ENCODE measurements at places on chromosomes 7 and 10. TPM values are rescaled to one million over a fixed set of nuclear protein-coding genes. Genes with fewer than 3 reads are reported as not detected.

Gene LIPK
- not detected for total RNA-seq

GRCh38 chr7:149552799-149553198 is 55.2 kb upstream of the ZNF746 start:
- no peak for DNase-seq

DNA sequence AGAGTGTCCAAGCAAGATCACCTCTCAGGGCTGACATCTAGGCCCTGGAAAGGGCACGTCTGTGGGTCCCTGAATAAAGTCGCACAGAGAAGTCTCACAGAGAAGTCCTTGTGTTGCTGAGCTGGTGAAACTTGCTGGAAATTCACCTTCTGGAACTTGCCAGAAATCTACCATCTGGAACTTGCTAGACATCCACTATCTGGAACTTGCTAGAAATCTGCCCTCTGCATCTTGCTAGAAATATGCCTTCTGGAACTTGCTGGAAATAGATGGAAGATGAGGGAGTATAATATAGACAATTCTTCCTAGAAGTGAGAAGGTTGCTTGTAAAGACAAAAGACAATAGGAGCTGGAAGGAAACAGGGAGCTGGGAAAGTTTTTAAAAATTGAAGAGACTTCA is 5.4 kb upstream of the TAX1BP1 start:
- no peak for DNase-seq

- DNase-seq = peak; percentile 43
Measured at GRCh38 chr7:21543528-21544302, 876 bp downstream of the DNAH11 start.

DNA sequence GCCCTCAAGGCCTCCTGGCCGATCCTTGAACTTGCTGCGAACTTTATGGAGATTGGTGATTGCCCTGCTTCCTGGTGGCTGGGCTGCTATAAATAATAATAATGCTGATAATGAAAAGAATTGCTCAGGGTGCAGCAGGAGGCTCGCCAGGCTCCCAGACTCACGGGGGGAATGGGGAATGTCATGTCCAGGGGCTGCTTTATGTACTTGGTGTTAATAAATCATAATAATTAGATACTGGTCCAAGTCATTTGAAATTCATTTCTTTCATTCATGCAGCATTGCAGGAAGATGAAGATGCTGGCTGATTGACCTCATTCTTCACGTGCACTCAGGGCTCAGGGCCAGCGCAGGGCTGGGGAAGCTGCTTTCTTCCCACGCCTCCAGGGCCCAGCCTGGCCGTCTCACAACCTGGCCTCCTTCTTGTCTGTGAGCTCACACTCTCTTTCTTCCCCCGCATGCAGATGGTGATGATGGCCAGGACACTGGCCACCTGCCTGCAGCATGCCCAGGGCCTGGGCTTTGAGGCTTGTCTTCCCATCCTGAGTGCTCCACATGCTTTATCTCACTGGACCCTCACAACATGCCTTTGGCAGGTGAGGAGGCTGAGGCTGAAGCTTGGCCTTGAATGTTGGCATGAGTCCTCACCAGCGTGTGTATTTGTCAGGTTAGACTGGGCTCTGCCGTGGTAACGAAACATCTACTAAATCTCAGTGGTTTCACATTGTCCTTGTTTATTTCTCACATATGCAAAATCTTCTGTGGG is 138.4 kb upstream of the TNS3 start:
- DNase-seq = peak; percentile 32

DNA sequence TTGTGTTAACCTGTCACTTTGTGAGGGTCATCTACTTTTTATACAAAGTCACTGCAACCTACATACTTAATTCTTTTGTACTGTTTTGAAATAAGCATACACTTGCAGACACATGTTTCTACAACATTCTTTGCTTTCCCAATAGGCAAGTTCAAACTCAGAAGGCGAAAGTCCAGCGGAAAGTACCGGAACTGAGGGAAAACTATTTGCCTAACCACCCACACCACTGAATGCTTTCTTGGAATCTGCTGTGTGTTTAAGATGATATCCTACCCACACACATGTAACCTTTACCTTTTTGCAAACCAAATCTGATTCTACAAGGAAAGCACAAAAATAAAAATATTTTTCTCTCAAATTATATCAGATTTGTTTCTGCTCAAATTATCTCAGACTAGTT is 139.4 kb upstream of the AGR3 start:
- DNase-seq = no peak

Gene FAM25C
- total RNA-seq = not detected

- no peak for DNase-seq
Measured at GRCh38 chr7:102287981-102288278, 1.3 kb downstream of the SH2B2 start.

DNA sequence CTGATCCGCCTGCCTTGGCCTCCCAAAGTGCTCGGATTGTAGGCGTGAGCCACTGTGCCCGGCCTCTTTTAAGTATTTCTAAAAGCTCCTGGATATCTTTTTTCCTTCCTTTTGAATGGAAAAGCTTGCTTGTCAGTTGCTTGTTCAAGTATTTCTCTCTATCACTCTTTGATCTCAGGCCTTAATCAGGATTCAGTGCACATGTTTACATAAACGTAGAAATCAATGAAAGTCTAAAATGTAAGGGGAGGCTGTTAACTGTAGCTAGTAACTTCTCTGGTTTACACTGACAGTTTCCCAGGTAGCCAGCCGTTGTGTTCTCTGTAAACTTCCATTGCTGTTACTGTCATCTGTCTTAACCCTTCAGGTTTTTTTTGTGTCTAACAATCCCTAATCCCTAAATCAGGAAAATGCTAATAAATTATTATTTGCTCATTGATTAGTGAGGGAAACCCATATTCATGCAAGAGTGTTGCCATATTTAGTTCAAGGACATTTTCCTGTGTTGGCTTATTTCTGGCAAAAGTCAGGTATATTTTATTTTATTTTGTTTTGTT is 1.5 kb upstream of the PRPF18 start:
- no peak for DNase-seq

- peak; percentile 53 for DNase-seq
Measured at GRCh38 chr10:61835069-61835945, 66.2 kb upstream of the ARID5B start.

GRCh38 chr7:105691680-105692564 is 110.6 kb upstream of the EFCAB10 start:
- DNase-seq = peak; percentile 73

DNA sequence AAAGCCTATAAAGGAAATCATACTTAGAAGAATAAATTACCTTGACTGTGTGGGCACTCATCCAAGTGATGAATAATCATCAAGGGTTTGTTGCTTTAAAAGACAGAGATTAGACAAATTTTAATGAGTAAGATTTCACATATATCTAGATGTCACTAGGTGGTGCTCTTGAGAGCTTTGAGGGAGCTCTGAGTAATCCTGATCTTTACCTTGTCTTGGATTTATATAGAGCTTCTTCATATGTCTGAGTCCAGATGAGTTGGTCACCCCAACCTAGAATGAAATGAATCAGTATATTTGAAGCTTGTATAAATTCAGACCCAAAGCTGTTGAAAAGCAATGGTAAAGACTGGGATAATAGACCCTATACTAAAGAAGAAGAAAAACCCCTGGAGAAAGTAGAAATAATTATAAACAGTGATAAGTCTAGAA is 3.7 kb downstream of the AGR2 start:
- peak; percentile 73 for DNase-seq

DNA sequence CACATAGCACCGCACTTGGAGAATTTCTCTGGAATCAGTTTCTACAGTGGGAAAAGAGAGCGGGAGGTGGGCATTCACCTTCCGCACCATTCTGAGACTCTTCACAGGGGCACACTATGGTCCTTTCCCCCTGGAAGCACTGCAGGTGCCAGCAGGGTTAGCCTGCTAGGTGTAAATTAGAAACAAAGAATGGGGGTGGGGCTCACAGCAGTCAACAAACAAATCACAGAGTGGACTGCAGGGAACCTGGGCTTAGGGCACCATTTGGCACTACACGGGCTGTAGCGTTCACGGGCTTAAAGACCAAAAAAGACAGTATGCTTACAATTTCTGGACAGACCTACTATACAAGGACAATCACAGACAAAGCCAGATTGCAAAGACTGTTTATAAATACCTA is 8.0 kb upstream of the PKD1L1 start:
- no peak for DNase-seq

DNA sequence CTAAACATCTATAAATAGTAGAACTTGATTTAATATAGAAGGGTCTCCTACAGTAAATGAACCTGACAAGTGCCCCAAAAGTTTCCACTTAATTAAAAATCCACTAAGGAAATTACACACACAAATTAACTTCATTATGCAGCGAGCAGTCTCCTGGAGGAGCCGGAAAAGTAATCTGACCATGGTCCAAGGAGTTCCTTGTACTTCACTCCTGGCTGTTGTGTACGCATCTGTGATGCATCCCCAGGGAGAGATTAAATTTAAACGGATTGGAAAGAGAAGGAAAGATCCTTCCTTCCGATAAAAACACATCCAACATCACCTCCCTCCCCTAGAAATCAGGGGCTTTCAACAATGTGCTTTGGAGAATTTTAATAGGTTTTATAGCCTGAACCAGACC is 85.5 kb downstream of the PARD3 start:
- no peak for DNase-seq

- no peak for DNase-seq
Measured at GRCh38 chr10:29443745-29444523, 155.1 kb downstream of the LYZL1 start.

DNA sequence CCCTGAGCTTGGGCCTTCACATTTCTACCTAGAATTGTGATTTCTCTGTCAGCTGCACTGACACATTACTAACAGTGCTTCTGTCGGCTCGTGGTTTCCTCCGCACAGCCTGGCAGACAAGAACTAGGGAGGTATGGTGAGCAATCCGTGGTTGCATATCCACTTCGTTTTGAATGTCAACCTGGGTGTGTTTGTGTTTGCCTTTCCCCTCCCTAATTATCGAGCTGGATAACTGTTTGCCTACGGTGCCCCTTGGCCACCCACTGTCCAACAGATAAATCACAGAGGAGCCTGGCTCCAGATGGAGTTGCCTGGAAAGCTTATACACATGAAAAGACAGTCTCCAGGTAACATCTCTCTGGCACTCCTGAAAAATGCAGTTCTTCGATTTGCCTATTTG is 228.8 kb downstream of the TRIL start:
- peak; percentile 61 for DNase-seq

DNA sequence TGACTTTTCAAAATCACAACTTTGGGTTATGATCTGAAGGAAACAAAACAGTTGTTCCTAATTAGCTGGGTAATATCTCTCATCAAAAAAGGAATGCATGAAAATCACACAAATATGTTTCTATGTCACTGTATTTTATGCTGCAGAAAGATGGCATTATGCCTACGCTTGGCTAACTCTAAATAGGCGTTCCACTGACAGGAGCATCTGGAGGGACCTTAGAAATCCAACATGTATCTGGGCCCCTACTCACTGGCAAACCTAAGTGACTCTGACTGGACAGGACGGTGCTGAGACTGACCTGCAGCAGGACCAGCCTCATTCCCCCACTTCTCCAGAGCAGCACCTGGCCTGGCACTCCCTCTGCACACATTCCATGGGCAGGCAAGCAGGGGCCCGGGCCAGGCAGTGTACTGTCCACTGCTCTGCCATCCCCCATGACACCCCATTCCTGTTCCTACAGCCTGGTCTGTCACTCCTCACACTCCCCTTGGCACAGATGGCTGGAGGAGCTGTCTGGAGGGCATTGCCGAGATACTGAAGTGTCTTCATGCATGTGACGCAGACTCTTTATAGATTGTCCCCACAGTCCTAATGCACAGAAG is 2.6 kb upstream of the MYL7 start:
- DNase-seq = no peak

GRCh38 chr7:149714910-149715471 is 58.4 kb downstream of the ZNF467 start:
- no peak for DNase-seq

Gene CPN1
- total RNA-seq = not detected

GRCh38 chr7:71132127-71132376 is at the start of gene GALNT17:
Gene GALNT17 (plus strand): TSS chr7:71132144.
- no peak for DNase-seq

Gene PTPRE
- total RNA-seq = 2.6 TPM

- no peak for DNase-seq
Measured at GRCh38 chr10:102970562-102971340, 52.7 kb downstream of the CNNM2 start.

- peak; percentile 8 for DNase-seq
Measured at GRCh38 chr10:49568235-49568634, 29.3 kb upstream of the ERCC6 start.

DNA sequence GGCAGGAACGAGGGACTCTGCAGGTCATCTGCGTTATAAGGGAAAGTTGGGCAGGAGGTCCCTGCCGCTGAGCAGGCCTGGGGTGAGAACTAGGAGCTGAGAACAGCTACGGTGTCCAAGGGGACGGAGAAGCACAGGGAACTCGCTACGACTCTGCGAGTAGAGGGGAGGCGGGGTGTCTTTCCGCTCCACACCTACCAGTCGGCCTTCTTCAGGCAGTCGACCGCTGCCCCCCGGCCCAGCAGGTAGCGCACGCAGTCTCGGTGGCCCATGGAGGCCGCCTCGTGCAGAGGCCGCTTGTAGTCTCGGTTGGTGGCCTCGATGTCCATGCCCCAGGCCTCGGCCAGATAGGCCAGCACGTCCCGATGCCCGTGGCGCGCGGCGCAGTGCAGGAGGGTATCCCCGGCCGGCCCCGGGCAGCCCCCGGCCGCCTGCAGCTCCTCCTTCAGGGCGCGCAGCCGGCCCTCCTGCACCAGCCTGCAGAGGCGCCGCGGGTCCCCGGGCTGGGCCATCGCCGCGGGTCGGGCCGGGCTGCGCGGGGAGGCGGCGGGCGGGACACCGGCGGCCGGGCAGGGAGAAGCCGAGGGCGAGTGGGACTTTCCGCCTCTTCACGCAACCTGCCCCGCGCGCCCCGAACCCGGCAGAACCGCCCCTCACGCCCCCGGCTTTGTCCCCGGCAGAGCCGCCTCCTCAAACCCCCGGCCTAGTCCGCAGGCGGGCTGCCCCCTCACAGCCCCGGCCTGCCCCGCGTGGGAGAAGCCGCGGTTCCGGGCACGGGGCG is 660 bp downstream of the ANKRD16 start:
- peak; percentile 35 for DNase-seq

GRCh38 chr10:64394744-64395143 is 873.5 kb downstream of the REEP3 start:
- no peak for DNase-seq

DNA sequence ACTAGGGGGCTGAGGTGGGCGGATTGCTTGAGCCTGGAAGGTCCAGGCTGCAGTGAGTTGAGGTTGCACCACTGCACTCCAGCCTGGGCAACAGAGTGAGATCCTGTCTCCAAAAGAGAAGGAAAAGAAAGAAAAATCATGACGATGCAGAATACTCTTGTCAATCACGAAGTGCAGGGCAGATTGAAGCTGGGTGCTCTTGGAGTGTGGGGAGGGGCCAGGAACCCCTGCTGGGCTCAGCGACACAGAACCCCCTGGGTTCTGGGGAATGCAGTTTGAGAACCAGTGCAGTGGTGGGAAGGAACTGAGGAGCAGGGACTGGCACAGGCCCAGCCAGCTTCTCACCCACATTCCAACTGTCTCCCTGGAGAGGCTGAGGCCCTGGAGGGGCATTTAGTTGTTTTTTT is 10.8 kb upstream of the INTS1 start:
- DNase-seq = no peak

- DNase-seq = peak; percentile 71
Measured at GRCh38 chr10:110425684-110426293, 71.9 kb upstream of the DUSP5 start.

- peak; percentile 26 for DNase-seq
Measured at GRCh38 chr10:70967591-70968587, 79.5 kb upstream of the PCBD1 start.

Gene CALCR
- not detected for total RNA-seq

- DNase-seq = peak; percentile 54
Measured at GRCh38 chr7:20351901-20352300, 21.2 kb downstream of the ITGB8 start.

Measured in Daoy (cell line).